Epithelial cell of esophagus (primary cell): ENCODE measurements at places on chromosomes 3 and 15.

GRCh38 chr3:148062590-148062989, 635.1 kb upstream of the AGTR1 start:
- peak; percentile 6 for DNase-seq

DNA sequence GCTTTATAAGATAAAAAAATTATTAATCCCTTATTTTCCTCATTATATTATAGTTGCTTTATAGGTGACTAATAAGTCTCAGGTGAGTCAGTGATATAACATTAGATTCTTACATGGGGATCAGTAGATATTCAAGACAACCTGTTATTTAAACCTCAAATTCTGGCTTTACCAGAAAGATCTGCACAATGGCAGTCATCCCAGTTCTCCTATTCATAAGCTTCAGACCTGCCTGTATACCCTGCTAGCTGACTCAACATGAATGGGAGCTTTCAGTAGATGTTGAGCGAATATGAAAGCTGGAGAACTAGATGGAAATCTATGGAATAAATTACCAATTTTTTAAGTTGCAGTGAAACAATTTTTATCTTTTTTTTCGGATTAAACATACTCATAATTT, 20.5 kb upstream of the CCDC54 start:
- peak; percentile 72 for DNase-seq

GRCh38 chr3:46112984-46113383, 85.7 kb upstream of the XCR1 start:
- DNase-seq: peak; percentile 71

- no peak for DNase-seq
Observed at GRCh38 chr3:145182196-145182911, 978.6 kb downstream of the PLOD2 start.

GRCh38 chr3:124429129-124429815, 301.0 kb upstream of the UMPS start:
- peak; percentile 76 for DNase-seq

DNA sequence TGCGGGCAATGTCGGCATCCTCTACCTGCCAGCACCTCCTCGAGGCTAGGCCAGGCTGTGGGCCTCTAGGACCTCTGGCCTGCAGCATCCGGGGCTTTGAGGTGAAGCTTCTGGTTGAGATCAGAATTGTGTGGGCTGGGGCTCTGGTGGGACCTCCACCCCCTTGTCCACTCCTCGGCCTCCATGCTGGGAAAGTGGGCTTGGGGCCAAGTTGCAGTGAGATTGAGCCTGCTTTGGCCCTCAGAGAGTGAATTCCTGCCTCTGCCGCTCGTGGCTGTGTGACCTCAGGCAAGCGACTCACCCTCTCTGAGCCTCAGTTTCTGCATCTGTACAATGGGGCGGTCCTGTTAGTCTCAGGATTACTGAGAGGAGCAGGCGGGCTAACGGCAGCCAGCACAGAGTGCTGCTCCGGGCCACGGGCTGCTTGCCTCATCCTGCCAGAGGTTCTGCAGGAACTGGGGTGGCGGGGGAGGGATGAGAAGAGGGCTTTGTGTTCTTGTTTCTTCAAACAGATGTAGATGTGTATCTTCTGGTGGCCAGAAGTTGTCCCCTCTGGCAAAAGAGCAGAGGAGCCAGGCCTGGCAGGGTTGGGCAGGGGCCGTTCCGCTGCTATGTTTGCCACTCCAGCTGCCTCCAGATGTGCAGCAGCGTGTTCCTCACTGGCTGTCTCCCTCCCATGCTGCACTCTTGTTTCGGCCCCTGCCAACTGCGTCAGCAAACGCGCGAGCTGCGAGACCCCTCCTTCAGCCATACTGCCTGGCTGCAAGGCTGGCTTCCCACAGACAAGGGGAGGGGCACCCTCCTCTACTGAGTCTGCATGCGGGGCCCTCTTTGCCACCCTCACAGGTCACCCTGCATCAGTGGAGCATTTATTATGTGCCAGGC, 33.7 kb downstream of the FBLN2 start:
- DNase-seq: no peak

DNA sequence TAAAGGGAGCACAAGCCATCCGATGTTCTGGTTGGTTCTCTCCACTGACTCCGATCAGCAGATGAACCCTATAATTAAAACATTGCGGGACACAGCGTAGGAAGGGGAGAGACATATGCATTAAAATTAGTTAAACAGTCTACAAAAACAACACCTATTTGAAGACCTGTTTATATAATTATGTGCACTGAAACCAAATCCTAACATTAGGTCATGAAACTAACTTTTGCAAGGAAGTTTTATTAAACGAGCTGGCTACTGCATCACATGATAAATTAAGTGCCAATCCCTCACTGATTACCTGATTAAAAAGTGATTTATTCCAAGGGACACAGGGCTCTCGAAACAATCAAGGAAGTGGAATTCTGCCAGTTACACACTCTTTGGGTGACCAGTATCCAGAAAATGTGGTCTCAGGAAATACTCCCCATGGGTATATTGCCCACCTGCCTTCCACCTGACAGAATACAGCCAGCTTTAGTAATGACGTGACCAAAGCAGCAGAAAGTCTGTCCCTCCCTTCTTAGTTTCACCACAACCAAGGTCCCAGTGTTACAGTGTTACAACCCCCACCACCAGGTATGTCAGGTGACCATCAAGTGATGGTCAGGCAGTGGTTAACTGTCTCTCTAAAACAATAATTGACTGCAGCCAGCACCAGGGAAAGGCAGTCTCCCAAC, 69.5 kb downstream of the HERC1 start:
- DNase-seq: no peak

DNA sequence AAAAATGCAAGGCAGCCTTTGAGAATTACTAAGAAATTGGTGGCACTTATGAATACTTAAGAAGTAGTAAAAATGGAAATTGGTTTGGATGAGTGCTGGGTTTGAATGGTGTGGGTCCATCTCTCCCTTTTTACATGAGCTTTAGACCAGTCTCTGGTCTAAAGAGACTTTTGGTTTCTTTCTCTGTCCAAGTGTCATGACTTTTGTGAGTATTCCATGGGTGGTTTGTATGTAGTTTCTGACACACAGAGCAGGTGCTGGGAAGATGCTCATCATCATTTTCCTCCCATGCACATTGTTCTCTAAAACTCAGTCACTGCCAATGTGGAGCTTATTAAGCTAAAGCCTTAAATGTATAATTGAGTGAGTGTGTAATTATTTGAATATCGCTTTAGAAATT, 63.5 kb downstream of the KAT2B start:
- no peak for DNase-seq

- DNase-seq: peak; percentile 21
Observed at GRCh38 chr3:58419780-58420507, 13.7 kb downstream of the PDHB start.

DNA sequence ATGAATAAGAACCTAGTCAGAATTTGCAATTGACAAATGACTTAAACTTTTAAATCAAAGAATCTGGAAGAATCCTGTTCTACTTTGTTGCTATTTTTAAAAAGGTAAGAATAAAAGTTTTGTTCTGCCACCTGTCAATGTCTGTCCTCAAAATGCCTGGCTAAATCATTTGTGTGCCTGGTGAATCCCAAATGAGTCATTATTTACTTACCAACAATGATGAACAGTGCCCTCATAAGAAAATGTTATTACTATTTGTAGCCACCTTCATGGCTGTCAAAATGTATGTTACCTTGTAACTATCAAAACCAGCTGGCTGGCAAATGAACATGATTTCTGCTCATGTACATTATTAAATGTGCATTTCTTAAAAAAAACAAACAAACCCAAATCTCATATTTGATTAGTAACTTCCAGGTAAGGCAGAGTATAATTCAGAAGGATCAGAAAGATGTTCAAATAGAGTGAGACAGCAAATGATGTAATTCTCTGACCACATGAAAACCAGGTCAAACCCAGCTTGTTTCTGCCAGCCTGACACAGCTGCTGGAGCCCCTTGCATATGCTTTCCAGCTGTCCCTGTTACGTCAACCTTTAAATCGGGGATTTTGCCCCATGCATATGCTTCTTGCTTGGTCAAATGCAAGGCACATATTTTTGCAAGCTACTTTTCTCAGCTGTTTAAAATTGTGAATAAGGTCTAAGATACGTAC, 137.9 kb downstream of the SSR3 start:
- DNase-seq: peak; percentile 51

DNA sequence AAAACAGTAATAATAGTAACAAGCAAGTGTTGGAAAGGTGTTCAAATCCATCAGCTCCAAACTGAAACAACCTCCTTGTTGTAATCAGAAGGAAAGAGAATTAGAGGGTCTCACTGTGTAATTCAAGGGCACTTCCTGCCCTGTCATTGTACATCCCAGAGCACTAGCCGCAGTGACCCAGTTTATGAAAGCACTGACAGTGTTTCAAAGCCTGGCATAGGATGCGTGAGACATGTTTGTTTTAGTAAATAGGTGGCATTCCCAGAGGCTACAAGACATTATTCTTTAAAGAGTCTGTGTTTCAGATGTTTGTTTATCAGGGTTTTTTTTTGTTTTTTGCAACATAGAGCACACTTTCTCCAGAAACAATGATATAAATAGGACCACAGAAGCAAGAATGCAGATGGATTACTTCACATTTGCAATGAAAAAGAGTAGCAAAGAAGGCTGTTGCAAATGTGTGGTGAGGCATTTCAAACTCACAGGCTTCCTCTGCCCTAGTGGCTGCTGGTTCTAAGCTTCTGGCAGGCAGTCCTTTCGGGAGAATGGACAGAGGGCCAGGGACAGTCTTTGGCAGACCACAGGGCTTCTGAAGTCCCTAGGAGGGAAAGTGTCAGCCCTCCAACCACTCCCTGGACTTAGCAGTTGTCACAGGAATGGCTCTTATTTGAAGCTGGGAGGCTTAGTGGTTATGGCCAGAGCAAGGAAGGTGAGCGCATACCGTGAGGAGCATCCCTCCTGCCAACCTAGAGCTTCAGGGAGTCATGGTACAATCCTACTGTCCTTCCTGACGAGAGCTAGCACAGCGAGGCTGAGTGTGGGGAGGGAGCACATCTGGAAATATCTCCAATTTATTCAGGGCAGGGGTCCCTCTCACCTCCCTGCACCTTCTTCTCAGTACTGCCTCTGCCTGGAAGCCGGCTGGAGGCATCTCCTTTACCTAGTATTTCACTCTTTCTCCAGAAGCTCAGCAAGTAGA, 31.4 kb upstream of the TIPARP start:
- DNase-seq: no peak

DNA sequence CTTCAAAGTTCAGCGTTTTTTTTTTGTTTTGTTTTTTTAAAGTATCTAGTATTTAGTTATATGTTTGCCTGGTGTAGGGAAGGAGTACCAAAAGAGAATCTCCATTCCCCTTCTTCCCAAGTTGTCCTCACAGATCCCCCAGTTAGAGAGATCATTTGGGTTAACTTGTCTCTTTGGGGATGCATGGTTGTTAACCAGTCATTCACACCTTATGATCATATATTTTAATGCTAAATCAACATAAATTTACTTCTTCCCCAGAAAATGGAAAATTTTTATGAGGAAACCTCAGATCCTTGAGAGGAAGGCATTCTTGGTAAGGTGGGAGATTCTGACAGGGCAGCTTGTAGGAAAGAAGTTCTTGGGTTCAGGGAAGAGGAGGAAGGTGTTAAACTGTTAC, 1.5 kb upstream of the MGA start:
- DNase-seq: no peak

GRCh38 chr15:99312794-99313193, 61.5 kb downstream of the LRRC28 start:
- DNase-seq: no peak

- no peak for DNase-seq
Observed at GRCh38 chr3:159916052-159916451, 72.6 kb upstream of the IL12A start.
